ENCODE measurements at places on chromosomes 7 and 10.
A peak's percentile ranks its signal among the peaks of the same experiment; 100 is the strongest.

DNA sequence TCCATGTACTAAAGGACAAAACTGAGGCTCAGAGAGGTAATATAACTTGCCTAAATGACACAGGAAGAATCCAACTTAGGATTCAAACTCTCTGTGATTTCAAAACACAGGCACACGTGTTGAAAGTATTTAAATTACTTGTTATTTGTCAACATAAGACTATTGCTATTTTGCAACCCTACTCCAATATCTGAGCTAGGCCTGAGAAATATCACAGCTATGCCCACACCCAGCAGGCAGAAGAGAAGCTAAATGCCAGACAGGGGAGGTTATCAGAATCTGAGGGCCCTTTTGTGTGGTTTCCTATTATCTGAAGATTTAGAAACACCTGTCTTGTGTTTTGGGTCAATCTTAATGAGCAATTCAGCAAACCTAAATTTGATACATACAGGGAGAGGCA lies 204.3 kb downstream of the ANK3 start:
- DNase-seq: no peak

DNA sequence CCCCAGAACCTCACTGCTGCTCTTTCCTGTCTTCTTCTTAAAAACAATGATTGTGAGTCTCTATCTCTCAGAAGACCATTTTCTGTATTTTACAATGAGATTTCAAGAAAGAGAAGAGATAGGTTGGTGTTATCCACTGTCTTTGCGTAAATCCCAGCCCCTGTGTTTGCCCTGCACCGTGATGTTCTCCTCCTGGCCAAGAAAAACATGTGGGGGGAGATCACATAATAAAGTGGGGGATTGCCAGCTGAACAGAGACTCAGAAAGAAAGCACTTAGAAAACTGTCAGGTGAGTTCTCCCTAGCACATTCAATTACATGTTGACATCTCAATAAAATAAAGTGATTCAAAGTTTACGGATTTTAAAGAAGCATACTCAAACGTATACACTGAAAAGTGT lies 105.0 kb upstream of the PITRM1 start:
- DNase-seq: no peak

GRCh38 chr10:133056001-133056400 lies 31.7 kb upstream of the ADGRA1 start:
- no peak for DNase-seq

GRCh38 chr10:52879091-52879807 lies 106.7 kb upstream of the MBL2 start:
- DNase-seq: no peak

DNA sequence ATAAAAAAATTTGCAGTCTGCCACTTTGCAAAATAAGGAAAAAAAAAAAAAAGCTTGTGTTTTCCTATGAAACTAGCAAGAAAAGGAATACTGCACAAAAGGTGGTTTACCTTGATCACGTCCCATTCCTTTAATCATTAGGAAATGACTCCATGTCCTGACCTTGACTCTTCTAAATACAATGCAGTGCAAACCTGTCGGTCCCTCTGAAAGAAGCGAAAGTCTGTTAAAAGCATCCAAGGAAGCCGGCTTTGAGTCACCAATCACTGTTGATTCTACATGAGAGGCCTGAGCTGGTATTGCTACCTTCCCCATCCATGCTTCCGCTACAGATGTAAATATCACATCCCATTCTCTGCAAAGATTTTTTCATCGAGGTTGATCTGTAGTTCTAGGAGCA lies 652.1 kb downstream of the SDK1 start:
- no peak for DNase-seq

DNA sequence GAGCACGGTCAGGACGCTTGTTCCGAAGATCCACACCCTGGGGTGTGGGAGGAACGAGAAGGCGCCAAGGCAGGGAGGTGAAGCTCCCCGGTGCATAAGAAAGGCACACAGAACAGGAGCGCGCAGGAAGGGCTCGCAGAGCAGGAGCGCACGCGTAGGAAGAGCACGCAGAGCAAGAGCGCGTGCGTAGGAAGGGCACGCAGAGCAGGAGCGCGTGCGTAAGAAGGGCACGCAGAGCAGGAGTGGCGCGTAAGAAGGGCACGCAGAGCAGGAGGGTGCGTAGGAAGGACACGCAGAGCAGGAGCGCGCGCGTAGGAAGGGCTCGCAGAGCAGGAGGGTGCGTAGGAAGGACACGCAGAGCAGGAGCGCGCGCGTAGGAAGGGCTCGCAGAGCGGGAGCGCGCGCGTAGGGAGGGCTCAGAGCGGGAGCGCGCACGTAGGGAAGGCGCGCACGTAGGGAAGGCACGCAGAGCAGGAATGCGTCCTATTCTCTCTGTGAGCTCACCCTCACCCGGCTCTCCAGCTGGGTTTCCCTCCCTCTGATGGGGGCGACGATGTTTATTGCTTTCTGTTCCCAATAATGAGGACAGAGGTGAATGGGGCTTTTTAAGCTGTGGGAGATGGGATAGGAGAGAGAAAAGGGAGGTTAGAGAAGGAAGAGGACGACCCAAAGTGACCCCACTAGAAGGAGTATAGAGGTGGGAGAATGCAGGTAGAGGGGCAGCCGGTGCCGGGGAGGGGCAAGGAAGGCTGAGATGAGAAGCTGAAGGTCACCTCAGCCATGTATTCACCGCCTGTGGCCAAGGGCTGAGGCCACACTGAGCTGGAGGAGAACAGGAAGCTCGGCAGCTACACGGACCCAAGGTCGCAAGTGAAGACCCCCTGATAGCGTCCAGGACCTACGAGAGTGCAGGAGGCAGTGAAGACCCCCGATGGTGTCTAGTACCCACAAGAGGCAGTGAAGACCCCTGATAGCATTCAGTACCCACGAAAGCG lies 423.2 kb downstream of the PTPRN2 start:
- no peak for DNase-seq

GRCh38 chr7:97275475-97275874 lies 158.0 kb downstream of the SDHAF3 start:
- DNase-seq: no peak

GRCh38 chr7:158887594-158887993 lies 31.2 kb downstream of the DYNC2I1 start:
- no peak for DNase-seq

DNA sequence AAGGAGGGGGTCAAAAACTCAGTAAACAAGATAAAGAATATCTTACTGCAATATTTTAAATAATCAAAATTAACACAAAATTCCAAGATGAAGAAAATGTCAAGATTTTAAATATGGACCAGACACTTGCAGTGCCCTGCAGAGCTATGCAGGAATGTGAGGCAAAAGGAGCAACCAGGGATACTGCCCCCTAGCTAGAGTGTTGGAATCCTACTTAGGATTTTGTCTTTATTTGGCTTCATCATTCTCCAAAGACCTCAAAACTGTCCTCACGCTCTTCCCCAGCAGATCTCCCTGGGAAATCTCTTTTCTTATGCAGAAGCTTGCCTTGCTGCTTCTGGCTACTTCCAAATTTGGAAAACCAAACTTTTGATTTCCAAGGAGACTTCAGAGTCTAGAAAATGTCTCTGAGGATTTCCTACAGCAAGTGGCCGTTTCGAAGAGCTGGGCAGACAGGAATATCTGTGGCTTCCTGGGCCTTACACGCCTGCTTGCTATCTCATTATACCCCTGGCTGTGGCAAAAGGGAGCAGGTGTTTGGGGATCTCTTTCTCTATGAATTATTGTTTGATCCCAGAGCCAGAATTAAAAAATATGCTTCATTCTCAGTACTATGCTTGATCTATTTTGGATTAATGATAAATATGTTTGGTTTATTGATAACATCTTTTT lies 232.2 kb upstream of the BMPER start:
- DNase-seq: no peak

- no peak for DNase-seq
Measured at GRCh38 chr10:117497736-117498135, 44.8 kb upstream of the EMX2 start.

DNA sequence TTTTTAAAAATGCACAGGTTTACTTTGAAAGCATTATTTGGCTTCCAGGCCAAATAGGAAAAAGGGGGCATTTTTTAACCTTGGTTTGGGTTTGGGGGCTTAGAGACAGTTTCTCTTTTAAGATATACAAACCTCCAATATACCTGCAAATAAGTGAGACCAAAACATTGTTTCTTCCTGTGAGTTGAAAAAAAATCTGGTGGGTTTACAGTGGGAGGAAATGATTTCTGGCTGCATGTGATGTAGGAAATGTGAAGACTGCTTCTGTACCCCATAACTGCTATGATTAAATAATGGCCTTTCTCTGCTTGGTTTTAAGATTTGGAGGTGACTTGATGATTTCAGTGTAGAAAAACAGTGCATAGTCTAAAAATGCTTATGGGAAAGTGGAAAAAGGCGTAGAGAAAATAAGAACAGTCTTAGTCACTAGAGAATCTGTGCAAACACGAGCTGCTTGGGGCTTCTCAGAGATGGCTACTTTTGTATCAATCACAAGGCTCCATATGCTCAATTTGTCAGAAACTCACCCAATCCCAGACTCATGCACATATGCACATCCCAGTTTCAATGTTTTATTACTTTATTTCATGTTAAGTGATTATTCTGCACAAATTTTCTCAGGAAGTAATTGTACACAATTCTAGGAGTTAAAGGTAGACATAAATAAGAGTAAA lies 22.1 kb upstream of the PRKCQ start:
- no peak for DNase-seq

GRCh38 chr10:131215776-131216175 lies 95.7 kb downstream of the TCERG1L start:
- no peak for DNase-seq

- DNase-seq: peak; percentile 2
Measured at GRCh38 chr10:10677479-10677878, 340.2 kb upstream of the CELF2 start.

DNA sequence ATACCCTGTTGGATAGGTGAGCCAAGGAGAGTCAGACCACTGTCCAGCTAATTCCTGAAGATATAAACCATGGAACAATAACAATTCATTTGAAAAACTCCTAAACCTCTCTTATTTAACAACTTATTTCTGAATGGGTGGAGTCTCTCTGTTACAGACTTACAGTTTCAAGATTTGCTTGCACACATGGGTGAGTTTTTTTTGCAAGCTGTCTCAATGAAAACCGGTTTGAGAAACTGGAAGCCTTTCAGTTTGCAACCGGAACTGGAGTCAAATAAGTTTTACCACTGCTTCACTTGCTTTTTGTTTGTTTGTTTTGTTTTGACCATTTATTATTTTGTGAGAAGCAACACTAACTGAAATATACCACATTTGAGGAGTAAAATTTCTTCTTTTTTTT lies 243.8 kb downstream of the MTERF1 start:
- no peak for DNase-seq

- DNase-seq: no peak
Measured at GRCh38 chr10:33199731-33200232, 134.7 kb downstream of the NRP1 start.

- peak; percentile 17 for DNase-seq
Measured at GRCh38 chr7:44580945-44581878, 819 bp downstream of the TMED4 start.

- DNase-seq: no peak
Measured at GRCh38 chr10:75043256-75044131, 68.0 kb upstream of the SAMD8 start.

DNA sequence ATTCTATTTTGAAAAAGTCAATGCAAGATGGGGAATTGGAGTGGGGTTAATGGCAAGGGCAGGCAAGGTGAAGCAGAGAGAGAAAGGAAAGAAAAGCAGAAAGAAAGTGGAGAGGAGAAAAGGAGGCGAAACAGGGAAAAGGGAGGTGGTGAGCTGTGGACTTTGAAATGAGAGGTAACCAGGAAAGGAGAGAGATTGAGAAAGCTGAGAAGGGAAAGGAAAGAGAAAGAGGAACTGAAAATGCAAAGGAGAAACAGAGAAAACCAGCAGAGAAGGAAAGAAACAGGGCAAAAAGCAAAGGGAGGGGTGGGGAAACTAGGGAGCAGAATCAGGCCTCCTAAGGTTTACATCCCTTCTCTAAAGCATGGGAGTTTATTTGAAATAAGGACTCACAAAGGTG lies 72.5 kb upstream of the TPK1 start:
- DNase-seq: no peak

- DNase-seq: no peak
Measured at GRCh38 chr10:421170-421569, 268.3 kb downstream of the DIP2C start.

Data from NCI-H187 (cell line).